CD8-positive, alpha-beta memory T cell (primary cell): ENCODE measurements at places on chromosomes 16 and 17. TPM values are rescaled to one million over a fixed set of nuclear protein-coding genes. Genes with fewer than 3 reads are reported as not detected.

Gene CUEDC1
- total RNA-seq: 0.33 TPM

Gene MYLK3
- 0.20 TPM for total RNA-seq

Gene CCL16
- not detected for total RNA-seq

Gene TNFRSF13B
- total RNA-seq: not detected

Gene MYH2
- total RNA-seq: not detected

Gene ADGRG1
- total RNA-seq: 25.8 TPM

Gene KCNH4
- total RNA-seq: 1.7 TPM

Gene RHBDL3
- 0.20 TPM for total RNA-seq
